Calu3 (cell line): ENCODE measurements at places on chromosomes 11 and 22.

DNA sequence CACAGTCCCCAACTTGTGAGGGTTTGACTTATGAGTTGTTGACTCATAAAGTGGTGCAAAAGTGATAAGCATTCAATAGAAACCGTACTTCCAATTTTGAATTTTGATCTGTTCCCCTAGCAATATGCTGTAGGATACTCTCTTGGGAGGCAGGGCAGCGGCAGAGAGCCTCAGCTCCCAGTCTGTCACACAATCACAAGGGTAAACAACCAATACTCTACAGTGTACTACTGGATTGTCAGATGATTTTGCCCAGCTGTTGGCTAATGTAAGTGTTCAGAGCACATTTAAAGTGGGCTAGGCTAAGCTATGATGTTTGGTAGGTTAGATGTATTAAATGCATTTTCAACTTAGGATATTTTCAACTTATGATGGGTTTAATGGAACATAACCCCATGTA lies 13.7 kb upstream of the NXPE2 start:
- DNase-seq = no peak

DNA sequence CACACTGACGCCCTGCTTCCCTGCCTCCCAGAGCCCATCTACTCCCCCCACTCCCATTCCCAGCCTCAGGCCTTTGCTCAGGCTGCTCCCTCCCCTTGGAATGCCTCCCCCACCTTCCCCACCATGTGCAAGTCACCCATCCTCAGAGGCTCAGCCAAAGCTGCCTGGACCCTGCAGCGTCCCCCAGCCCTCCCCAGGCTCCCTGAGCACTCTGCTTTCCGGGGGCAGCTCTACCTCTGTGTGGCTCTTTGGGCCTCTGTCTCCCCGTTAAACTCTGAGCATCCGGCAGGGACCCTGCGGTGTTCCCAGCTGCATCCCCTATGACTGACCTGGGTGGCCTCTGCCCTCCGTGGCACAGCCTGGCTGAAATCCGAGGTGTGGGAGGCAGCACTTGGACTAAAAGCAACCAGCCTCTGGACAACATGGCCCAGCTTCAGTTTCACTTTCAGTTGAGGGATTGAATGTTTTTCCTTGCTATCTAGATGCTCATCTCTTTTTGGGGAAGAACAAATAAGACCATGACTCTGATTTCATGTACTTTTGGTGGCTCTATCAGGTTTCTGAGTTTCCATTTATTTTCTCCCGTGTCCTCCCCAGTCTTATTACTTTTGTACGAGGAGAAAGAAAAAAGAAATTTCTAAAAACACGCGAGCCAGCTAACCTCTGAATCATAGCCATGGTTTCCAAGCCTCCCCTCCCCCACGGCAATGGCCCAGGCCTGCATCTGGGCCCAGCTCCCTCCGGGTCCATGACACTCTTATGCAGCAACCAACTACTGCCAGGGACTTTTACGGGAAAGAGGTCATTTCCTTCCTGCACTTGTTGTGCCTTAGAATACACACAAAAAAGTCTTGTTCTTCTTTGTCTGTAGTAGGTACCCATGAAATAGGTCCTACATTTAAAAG lies 3.8 kb downstream of the APOL3 start:
- DNase-seq = peak; percentile 67

DNA sequence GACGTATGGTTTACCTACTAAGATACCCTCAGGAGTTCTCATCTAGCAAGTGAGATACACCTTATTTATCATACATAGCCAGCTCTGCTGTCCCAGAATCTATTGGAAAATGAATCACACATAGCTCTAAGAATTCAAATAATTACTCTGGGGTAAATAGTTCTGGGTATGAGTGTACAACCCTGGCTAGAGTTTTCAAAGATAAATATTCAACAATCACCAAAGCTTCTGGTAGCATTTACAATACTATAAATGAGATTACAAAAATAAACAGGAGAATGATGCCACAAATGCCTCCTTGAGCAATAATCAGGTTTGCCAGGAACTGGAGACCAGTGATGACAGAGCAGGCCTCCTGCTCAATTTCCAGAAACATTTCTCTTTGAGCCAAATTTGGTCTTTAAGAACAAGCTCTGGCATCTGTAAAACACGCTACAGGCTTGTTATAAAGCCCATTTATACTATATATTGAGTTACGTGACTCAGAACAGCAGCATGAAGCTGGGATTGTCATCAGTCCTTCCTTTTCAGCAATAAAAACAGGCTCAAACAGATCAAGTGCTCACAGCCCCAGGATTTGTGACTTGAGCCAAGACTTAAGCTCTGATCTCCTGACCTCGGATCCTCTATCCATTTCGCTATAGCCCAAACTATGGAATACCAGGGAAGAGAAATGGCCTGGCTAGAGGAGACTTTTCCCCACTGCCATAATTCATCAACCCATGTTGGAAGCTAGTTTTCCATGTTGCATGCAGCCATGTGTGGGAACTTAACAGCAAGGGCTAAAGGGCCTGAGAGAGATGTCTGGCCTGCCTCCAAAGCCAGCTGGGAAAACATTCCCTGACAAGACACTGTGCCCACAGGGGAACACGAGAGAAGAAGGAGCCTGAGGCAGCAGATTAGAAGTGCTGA lies 19.7 kb downstream of the RAB30 start:
- no peak for DNase-seq

GRCh38 chr11:113806406-113806805 lies 26.8 kb downstream of the CLDN25 start:
- peak; percentile 34 for DNase-seq

- no peak for DNase-seq
Measured at GRCh38 chr11:15885854-15886253, 470.5 kb downstream of the SOX6 start.

- DNase-seq = no peak
Measured at GRCh38 chr11:235609-235996, 539 bp downstream of the SIRT3 start.

- DNase-seq = no peak
Measured at GRCh38 chr22:30188911-30189310, 57.6 kb downstream of the LIF start.

- no peak for DNase-seq
Measured at GRCh38 chr11:122123263-122123929, 7.4 kb upstream of the BLID start.

DNA sequence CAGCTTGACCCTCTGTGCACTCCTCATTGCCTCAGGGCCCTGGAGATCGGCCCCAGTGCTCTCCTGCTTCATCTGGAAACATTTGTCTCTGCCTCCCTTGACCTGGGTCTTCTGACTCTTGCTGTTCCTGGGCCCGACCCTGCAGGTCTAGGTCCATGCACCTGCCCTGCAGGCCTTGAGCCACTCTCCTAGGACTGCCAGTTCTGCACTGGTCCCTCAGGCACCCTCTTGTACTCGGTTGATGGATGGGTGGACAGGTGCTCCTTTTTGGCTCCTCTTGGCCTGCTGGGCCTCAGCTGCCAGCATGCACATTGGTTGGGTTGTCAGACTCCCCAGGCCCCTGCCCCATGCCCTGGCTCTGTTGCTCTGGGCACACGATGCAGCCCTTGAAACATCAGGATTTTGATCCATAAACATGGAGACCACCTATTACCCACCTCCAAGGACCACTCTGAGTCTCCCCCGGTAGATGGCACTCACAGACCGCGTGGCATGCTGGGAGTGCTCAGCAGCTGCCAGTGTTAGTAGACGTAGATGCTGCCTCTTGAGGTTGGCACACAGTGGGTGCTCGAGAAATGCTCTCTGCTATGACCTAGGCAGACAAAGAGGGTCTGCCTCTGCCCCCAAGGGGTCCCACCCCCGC lies 20.2 kb upstream of the ACR start:
- no peak for DNase-seq

- DNase-seq = no peak
Measured at GRCh38 chr11:115409116-115409670, 95.0 kb downstream of the CADM1 start.

GRCh38 chr11:95245038-95245437 lies 14.0 kb upstream of the SESN3 start:
- DNase-seq = no peak

DNA sequence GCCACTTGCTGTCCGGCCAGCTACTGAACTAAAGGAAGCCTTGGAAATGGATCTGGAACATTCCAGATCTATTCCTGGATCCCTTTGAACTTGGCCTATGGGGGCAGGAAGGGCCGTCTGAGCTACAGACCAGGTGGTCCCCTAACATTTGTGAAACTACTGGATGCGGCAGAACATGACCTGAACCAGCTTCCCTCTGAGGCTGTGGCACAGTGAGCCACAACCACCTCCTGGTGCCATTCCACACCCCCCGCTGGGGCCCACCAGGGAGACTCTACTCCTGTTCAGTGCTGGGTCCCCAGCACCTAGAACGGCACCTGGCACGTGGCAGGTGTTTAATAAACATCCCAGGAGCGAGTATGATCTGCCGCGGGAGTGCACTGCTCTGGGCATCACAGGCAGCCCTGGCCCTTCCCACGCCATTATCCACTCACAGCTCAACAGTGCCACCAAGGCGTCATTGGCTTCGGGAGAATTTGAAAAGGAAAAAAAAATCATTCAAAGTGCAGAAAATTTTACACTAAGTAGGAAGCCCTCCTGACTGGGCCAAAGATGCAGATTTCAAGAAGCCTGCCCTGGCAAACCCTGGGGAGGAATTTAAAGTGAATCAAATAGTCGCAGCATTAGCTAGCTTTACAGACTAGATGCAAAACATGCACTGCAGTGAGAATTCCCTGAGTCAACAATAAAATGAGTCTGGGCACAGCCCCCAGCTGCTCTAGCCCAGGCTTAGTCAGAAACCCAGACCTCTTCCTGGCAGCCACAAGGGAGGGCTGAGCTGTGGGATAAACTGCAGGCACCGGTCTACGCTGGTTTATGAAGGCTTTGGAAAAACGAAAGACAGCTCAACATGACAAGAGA lies 14.3 kb upstream of the EFCAB6 start:
- DNase-seq = no peak

GRCh38 chr22:23069502-23070357 lies 589 bp upstream of the GNAZ start:
- DNase-seq = peak; percentile 95

DNA sequence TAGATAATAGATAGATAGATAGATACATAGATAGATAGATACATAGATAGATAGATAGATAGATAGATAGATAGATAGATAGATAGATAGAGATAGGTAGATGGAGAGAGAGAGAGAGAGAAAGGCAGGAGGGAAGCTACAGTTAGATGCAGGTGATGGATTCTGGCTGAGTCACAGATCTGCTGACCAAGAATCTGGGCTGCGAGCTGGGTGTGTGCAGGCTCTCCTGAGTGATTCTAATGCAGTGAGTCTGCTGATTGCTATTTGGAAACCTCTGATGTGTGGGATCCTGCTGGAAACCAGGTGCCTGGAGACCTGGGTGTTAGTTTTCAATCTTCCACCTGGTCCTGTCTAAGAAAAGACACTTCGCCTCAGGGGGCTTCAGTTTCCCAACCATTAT lies 1441.8 kb downstream of the TBC1D22A start:
- no peak for DNase-seq

DNA sequence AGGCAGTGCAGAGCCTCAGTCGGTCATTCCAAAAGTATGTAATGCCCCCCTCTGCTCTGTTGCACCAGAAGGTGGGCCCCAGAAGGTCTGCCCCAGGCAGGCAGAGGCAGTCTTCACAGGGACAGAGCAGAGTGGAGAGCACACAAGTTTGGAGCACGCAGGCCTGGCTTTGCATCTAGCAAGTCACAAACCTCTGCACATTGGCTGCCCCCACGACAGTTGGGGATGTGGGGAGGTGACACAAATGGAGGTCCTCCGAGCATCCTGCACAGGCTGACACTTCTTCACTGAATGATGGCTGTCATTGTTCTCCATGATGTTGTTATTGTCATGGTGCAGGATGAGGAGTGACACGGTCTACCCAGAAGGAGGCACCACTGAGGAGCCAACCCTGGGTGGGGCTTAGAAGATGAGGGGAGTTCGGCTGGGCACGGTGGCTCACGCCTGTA lies 11.9 kb downstream of the TOM1 start:
- DNase-seq = no peak

DNA sequence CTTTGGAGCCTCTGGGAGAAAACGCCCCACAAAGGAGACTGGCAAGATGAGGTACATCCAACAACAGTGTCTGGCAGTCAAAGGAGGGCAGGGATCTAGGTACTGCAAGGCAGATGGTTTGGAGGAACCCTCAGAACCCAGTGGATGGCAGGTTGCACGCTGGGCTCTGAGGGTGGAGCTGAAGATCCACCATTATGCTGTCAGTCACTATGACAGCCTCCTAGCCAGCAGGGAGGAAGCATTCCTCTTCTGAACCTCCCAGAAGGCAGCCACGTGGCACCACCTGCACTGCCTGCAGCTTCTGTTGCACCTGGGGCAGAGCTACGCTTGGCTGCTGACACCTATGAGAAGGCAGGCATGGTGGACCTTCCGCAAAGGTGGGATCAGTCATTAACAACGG lies 40.2 kb downstream of the HTR3A start:
- DNase-seq = no peak

DNA sequence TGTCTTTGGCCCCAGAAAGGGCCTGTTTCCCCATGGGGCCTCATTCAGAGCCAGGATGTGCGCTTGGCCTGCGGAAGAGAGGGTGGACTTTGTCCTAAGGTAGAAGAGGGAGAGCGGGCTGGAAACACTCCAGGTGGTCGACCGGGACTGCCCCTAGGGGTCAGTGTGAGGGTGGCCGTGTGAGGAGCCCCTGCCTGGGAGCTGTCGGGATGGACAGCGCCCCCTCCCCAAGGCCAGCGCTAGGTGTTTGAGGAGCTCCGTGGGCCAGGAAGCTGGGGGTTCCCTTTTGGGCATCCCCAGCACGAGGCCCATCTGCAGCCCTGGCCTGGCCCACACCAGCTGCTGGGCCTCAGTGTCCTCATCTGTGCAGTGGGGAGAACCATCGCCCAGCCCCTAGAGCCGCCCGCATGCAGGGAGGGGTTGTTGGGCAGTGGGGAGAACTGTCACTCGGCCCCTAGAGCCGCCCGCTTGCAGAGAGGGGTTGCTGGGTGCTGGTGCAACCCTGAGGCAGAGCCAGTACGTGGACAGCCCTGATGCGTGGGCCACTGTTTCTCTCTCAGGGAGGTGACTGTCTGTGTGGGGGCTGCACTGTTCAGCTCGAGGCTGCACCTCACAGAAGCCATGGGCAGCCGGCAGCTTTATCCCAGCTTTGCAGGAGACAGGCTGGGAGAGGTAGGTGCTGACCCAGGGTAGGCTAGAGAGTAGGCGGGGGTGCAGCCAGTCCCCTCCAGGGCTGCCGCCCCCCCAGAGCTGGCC lies 1319.9 kb downstream of the BRD1 start:
- DNase-seq = no peak

DNA sequence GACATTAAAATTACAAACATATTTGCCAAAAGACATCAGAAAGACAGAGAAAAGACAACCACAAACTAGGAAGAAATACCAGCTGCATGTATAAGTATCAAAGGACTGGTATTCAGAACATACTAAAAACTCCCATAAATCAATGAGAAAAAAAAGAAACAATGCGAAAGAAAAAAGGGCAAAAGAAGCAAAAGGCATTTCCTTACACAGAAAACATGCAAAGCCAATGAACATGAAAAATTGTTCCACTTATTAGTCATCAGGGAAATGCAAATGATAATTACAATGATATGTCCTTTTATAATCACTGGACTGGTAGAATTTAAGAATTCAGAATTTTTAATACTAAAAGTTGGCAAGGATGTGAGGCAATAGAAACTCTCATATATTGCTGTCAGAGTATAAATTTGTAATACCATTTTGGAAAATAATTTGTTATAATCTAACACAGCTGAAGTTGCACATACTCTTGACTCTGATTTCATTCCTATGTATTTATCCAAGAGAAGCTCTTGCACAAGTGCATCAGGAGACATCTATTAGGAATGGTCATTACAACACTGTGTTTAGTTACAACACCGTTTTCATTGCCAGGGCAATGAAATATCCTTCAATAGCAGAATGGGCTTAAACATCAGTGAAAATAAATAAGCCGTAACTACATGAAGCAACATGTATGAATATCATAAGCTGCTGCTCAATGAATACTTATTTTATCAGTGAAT lies 279.7 kb downstream of the SWAP70 start:
- DNase-seq = no peak

GRCh38 chr11:68935066-68935465 lies 31.4 kb downstream of the IGHMBP2 start:
- DNase-seq = no peak
